Activated B cell treated with CpG ODN at 0.5 μM for 24 hours (primary cell): ENCODE measurements at places on chromosomes 2 and 18. TPM values are rescaled to one million over a fixed set of nuclear protein-coding genes. Genes with fewer than 3 reads are reported as not detected.

DNA sequence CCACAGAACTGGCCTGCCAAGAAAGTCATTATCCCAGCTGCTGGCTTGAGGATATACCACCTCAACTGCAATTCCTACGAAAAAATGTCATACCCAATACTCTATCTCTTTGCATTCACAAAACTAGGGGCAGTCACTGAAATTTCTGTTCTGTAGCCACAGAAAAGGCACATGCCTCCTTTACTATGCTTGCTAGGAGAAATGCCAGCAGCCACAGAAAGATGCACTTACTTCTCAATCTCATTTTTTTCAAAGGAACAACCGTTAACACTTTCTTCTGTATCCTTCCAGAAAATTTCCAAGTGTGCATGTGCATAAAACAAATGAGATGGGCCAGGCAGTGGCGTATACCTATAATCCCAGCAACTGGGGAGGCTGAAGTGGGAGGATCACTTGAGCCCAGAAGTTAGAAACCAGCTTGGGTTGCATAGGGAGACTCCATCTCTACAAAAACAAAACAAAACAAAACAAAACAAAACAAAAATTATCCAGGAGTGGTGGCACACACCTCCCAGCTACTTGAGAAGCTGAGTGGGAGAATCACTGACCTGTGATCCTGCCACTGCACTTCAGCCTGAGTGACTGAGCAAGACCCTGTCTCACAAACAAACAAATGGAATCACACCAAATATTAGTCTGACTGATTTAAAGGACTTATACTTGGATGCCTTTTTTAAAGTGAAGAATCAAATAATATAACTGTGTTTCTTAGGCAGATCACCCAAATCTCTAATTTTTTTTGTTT lies 22.4 kb upstream of the PUM2 start:
- H3K4me1 ChIP-seq, result no peaks in the 10 kb centered on the region
- no peak for DNase-seq
- peaks cover 19% of the 10 kb centered on the region for H3K27me3 ChIP-seq
- H3K27ac ChIP-seq, result no peak overlapping the region

DNA sequence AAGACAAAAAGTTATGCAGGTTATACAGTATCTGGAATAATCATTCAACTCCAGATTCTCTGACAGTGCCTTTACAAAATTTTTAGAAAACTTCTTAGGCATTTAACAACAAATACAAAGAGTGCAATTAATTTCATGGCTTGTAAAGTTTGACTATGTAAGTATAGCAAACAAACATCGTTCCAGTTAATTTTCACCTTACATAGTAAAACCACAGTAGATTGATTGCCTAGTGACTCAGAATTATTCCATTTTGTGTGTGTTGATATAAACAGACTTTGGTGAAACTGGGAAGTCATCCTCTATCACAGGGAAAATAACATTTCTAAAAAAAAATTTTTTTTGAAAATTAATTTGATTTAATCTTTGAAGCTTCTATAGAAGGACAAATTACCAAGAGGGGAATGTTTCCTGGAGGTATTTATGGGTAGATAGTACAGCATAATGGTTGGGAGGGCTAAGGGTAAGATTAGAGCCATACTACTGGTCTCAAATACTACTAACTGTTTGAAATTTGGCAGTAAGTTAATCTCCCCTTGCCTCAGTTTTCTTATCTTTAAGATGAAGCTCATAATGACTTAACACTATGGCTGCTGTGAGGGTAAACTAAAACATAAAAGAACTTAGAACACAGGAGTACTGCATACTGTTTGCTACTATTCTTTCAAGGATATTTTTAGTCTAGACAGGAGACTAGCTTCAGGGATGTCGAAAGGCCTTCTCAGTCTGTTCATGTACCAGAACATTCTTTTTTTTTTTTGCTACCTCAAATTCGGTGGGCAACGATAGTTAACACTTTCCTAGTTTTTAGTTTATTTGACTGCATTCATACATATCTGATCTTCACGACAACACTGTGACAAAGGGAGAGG lies 19.6 kb downstream of the NDUFAF7 start:
- H3K27ac ChIP-seq, result no peak overlapping the region
- DNase-seq, result no peak
- H3K27me3 ChIP-seq, result no peaks in the 10 kb centered on the region
- H3K36me3 ChIP-seq, result peaks cover 80% of the 10 kb centered on the region
- no peak overlapping the region for H3K4me3 ChIP-seq
- no peaks in the 10 kb centered on the region for H3K4me1 ChIP-seq

DNA sequence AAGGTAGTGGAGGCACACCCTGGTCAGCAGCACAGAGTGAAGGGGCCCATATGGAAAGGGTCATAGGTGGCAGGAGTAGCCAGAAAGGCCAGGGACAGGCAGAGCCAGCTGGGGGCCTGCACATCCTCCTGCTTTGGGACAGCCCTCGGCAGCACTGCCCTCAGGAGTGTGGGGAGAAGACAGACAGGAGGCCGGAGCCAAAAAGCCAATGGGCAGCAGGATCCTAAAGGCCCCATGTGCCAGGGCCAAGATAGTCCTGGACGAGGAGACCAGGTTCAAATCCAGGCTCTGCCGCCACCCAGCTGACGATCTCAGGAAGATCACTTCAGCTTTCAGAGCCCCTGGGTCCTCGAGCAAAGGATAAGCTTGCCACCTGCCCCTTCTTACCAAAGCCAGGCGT lies 220.1 kb downstream of the TMEM163 start:
- H3K4me3 ChIP-seq, result no peak overlapping the region
- no peak for DNase-seq
- no peak overlapping the region for H3K27ac ChIP-seq
- no peaks in the 10 kb centered on the region for H3K4me1 ChIP-seq
- peaks cover 2% of the 10 kb centered on the region for H3K36me3 ChIP-seq

Gene IL1RL1
- total RNA-seq, result not detected in 2 replicates

Gene ANKRD29
- total RNA-seq, result not detected in 2 replicates

GRCh38 chr2:171793691-171794678 lies 100.1 kb downstream of the SLC25A12 start:
- no peak overlapping the region for H3K4me3 ChIP-seq
- H3K27me3 ChIP-seq, result no peaks in the 10 kb centered on the region
- H3K27ac ChIP-seq, result no peak overlapping the region
- no peak for DNase-seq
- peaks cover 50% of the 10 kb centered on the region for H3K36me3 ChIP-seq
- H3K4me1 ChIP-seq, result no peaks in the 10 kb centered on the region

Gene CCBE1
- total RNA-seq, result 0.04 TPM in 1 of 2 replicates, not detected in the other

- H3K27me3 ChIP-seq, result no peaks in the 10 kb centered on the region
- H3K4me1 ChIP-seq, result peaks cover 43% of the 10 kb centered on the region
- H3K36me3 ChIP-seq, result peaks cover 9% of the 10 kb centered on the region
- DNase-seq, result no peak
- peak overlapping the region; percentile 15 for H3K4me3 ChIP-seq
Measured at GRCh38 chr2:45681675-45682074, 30.2 kb downstream of the PRKCE start.

DNA sequence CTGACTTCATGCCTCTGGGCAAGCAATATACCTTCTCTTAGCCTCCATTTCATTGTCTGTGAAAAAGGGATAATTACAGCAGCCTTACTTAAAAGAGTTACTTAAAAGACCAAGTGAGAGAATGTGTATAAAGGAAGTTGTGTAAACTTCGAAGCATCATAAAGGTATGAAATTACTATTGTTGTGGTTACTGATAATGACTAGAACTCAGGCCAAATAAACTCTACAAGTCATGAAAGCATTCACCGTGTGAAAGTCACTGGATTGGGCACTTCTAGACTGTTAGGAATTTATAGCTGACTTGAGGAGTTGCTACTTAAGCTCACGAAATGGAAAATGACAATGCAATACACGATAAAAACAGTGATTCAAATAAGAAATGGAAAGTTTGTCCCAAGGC lies 67.4 kb upstream of the HAAO start:
- H3K36me3 ChIP-seq, result no peaks in the 10 kb centered on the region
- no peak overlapping the region for H3K4me3 ChIP-seq
- H3K27me3 ChIP-seq, result no peaks in the 10 kb centered on the region
- H3K27ac ChIP-seq, result no peak overlapping the region
- DNase-seq, result no peak
- no peaks in the 10 kb centered on the region for H3K4me1 ChIP-seq

DNA sequence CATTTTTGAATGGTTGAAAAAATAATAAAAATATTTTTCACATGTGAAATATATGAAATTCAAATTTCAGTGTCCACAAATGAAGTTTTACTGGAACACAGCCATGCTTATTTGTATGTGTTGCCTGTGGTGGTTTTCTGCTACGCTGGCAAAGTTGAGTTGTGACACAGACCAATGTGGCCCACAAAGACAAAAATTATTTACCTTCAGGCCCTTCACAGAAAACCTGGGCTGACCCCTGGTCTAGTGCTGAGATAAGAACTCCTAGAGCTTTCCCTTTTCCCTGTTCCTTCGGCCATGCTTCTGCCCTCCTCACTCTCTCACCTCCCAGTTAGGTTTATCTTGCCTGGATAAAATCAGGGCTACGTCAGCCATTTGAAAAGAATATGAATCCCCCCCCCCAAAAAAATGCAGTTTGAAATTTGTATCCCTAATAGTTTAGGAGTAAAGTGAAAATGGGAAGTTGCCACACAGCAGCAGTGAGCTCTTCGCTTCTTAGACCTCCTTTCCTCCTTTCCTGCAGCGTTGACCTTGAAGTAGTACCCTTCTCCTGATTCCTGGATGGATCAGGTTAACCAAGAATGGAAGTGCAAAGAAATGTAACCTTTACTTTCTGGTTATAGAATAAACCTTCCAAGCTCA lies 91.0 kb downstream of the LIMS1 start:
- no peaks in the 10 kb centered on the region for H3K36me3 ChIP-seq
- DNase-seq, result no peak
- no peaks in the 10 kb centered on the region for H3K27me3 ChIP-seq
- H3K27ac ChIP-seq, result no peak overlapping the region

DNA sequence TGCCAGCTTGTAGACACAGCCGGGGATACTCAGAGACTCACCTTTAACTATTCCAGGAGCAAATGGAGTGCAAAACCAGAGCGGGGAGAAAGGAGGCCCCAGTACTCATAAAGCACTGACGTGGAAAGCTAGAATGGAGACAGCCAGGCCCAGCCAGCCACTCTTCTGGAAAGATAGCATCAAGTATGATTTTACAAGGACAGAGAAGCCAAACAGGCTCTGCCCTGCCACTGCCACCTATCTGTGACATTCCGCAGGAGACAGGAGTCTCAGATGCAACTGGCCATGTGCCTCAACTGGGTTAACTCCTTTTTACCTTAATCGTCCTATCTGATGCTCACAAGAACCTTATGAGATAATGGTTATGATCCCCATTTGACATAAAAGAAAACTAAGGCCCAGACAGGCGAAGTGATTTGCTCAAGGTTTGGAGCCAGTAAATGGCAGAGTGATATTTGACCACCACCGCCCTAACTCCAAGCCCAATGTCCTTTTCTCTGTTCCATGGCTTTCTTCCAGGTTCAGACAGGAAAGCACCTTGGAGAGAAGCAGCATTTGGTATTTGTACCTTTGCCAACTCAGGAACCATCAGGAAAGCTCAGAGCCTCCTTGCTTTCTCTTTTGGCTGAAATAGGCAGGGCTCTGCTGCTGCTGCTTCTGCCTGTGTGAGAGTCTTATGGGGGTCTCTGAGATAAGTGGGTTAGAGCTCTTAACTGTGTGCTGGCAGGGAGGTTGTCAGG lies 15.6 kb downstream of the KIF3C start:
- H3K4me1 ChIP-seq, result peaks cover 2% of the 10 kb centered on the region
- no peak for DNase-seq
- no peak overlapping the region for H3K4me3 ChIP-seq
- no peak overlapping the region for H3K27ac ChIP-seq
- no peaks in the 10 kb centered on the region for H3K36me3 ChIP-seq

Gene DSEL
- total RNA-seq, result 0.07 and 0.10 TPM in 2 replicates

Gene CAPN14
- 2.4 and 3.3 TPM in 2 replicates for total RNA-seq

Gene PDCD1
- 2.6 and 3.5 TPM in 2 replicates for total RNA-seq

GRCh38 chr18:45325778-45326177 lies 289.5 kb upstream of the SLC14A2 start:
- DNase-seq, result no peak
- no peak overlapping the region for H3K27ac ChIP-seq
- no peaks in the 10 kb centered on the region for H3K36me3 ChIP-seq
- H3K4me1 ChIP-seq, result no peaks in the 10 kb centered on the region
- no peak overlapping the region for H3K4me3 ChIP-seq
- H3K27me3 ChIP-seq, result peaks cover 38% of the 10 kb centered on the region

Gene LAMA1
- not detected in 2 replicates for total RNA-seq

GRCh38 chr2:170098626-170099312 lies 79.2 kb upstream of the MYO3B start:
- no peak for DNase-seq
- H3K27ac ChIP-seq, result no peak overlapping the region
- no peaks in the 10 kb centered on the region for H3K27me3 ChIP-seq
- H3K4me3 ChIP-seq, result no peak overlapping the region

Gene CRYGD
- total RNA-seq, result not detected in 2 replicates

DNA sequence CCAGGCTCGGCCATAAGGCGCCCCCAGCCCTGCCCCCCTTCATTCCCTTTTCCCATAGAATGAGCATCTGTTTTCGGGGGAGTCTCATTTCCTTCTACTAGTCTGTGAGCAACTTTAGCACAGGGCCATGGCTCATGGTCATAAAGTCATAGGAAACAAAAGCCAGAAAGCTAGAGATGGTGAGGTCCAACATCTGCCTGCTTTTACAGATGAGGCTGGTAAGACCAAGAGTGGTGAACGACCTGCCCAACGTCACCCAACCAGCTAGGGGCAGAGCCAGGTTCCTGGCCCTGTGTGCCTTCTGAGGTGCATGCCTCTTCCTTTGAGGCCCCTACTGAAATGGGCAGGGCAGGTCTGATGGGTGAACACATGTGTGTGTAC lies 212.7 kb downstream of the DYSF start:
- no peaks in the 10 kb centered on the region for H3K4me1 ChIP-seq
- no peak overlapping the region for H3K27ac ChIP-seq
- H3K36me3 ChIP-seq, result no peaks in the 10 kb centered on the region
- DNase-seq, result no peak
- no peak overlapping the region for H3K4me3 ChIP-seq

Gene POTEC
- not detected in 2 replicates for total RNA-seq

DNA sequence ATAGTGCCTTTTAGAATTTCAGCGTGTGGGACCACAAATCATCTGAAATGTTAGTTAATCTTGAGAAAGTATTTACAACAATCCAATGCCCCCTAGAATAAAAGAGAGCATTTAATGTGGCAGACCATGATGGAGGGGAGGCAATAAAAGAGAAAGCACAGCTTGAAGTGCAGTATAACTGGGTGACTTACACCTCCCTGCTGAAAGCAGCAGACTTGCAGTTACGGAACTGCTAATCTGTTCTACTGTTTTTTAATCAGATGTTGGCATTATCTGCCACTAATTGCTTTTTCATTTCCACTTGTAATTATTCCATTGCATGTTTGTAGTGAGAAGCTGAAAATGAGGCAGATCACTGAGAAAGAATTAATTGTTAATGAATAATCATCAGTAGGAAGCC lies 130.5 kb upstream of the ITGA4 start:
- H3K27ac ChIP-seq, result no peak overlapping the region
- no peak overlapping the region for H3K4me3 ChIP-seq
- no peaks in the 10 kb centered on the region for H3K27me3 ChIP-seq
- no peak for DNase-seq

GRCh38 chr2:177078416-177078815 lies 134.2 kb upstream of the HNRNPA3 start:
- no peaks in the 10 kb centered on the region for H3K36me3 ChIP-seq
- no peak overlapping the region for H3K27ac ChIP-seq
- DNase-seq, result no peak
- H3K4me1 ChIP-seq, result no peaks in the 10 kb centered on the region
- no peak overlapping the region for H3K4me3 ChIP-seq

- no peak for DNase-seq
- no peaks in the 10 kb centered on the region for H3K36me3 ChIP-seq
- no peak overlapping the region for H3K27ac ChIP-seq
- H3K27me3 ChIP-seq, result peaks cover 40% of the 10 kb centered on the region
- peaks cover 9% of the 10 kb centered on the region for H3K4me1 ChIP-seq
- H3K4me3 ChIP-seq, result peak overlapping the region; percentile 15
Measured at GRCh38 chr2:95344656-95345055, 47.5 kb downstream of the KCNIP3 start.
